Skin of body (tissue), 3 donors: ENCODE measurements at places on chromosomes 12 and 14.

- DNase-seq: no peak
Measured at GRCh38 chr12:65335981-65336380, 57.5 kb downstream of the MSRB3 start.

- DNase-seq: peak; percentile 58
Measured at GRCh38 chr14:53047307-53048069, 96.6 kb upstream of the FERMT2 start.

GRCh38 chr12:5512601-5512970, 80.7 kb downstream of the NTF3 start:
- no peak for DNase-seq

GRCh38 chr12:116547955-116548501, 11.2 kb upstream of the MAP1LC3B2 start:
- no peak for DNase-seq

- DNase-seq: no peak
Measured at GRCh38 chr12:69240631-69240995, 1.2 kb downstream of the CPSF6 start.

DNA sequence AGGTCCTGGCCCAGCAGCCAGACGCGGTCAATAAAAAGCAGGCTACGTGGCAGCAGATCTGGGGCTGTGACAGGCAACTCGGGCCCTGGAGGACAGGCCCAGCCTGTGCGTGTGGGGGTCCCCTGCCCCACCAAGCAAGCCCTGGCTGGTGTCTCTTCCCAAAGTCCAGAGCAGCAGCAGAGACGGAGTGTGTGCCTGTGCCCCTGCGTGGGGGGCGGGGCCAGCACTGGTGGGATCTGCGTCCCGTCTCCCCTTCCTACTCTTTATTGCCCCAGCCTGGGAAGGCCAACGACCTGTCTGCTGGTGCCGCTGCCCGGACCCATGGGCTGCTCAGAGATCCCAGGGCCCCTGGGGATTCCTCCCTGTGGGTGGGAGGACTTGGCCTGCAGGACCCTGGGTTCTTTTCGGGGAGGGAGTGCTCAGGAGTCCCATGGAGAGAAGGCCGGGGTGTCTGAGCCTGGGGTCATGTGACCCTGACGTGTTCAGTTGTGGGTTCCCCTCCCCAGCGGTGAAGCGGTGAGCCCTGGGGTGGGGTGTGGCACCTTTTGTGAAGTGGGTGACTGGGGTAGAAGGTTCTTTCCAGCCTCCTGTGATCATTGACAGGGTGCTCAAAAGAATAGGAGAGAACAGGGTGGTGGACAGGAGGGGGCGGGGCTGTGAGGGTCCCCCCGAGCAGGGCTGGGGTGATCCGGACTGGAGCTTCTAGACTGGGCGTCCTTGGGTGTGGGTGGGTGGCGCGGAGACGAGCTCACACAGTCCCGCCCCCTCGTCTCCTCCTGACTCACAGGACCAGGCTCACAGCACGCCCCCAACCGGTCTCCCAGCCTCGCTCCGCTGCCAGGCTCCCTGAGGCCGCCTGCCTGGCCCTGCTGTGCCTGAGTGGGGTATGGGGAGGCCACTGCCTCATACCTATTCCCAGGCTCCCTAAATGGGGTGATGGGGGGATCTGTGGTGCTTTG, 22.4 kb downstream of the ASPG start:
- DNase-seq: no peak
